ENCODE measurements at places on chromosomes 7 and 10.

- no peak for DNase-seq
Measured at GRCh38 chr7:25288556-25289307, 60.4 kb upstream of the NPVF start.

DNA sequence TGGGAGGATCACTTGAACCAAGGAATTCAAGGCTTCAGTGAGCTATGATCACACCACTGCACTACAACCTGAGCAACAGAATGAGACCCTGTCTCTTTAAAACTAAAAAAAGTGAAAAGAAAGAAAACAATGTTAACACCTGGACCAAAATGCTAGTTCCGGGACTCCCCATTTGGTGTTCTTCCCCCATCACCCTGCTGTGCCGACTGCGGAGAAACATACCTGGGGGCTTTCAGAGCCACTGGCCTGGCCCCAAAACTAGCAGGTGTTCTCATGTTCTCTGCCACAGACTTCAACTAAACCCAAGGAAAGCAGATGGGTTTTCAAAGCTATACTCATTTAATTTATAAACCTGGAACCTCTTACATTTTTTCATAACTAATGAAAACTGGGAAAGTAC is 250.9 kb downstream of the KIAA1217 start:
- no peak for DNase-seq

- DNase-seq = no peak
Measured at GRCh38 chr10:15795036-15795792, 65.1 kb downstream of the MINDY3 start.

GRCh38 chr7:46129831-46130230 is 208.8 kb upstream of the IGFBP3 start:
- DNase-seq = no peak

GRCh38 chr10:118629211-118629610 is 33.8 kb upstream of the PRLHR start:
- DNase-seq = no peak

DNA sequence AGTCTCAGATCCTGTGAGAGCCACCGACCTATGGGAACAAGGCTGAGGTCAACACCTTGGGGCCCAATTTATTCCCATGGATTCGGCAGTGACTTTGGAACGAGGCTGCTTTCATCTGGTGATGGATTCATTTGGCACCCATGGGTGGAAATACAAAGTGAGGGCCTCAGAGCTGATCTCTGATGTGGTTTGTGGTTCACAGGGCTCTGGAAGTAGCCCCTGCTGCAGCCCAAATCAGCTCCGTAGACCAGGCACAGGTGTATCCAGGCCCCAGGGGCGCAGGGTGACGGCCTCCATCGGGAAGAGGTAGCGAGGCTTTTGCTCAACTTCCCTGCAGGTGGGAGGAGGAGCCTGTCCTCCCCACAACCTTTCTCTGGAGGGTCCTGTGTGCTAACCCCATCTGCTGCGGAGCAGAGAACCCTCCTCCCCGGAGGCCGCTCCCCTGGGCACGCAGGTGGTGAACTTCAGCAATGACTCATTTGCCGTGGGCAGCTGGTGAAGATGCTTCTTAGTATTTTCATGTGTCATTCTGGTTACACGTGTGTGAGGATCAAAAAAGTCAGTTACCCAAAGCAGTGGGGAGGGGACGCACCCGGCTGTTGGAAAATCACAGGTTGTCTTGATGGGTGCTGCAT is 7.5 kb upstream of the JAKMIP3 start:
- DNase-seq = no peak

- DNase-seq = no peak
Measured at GRCh38 chr10:97101166-97101940, 84.4 kb downstream of the SLIT1 start.

DNA sequence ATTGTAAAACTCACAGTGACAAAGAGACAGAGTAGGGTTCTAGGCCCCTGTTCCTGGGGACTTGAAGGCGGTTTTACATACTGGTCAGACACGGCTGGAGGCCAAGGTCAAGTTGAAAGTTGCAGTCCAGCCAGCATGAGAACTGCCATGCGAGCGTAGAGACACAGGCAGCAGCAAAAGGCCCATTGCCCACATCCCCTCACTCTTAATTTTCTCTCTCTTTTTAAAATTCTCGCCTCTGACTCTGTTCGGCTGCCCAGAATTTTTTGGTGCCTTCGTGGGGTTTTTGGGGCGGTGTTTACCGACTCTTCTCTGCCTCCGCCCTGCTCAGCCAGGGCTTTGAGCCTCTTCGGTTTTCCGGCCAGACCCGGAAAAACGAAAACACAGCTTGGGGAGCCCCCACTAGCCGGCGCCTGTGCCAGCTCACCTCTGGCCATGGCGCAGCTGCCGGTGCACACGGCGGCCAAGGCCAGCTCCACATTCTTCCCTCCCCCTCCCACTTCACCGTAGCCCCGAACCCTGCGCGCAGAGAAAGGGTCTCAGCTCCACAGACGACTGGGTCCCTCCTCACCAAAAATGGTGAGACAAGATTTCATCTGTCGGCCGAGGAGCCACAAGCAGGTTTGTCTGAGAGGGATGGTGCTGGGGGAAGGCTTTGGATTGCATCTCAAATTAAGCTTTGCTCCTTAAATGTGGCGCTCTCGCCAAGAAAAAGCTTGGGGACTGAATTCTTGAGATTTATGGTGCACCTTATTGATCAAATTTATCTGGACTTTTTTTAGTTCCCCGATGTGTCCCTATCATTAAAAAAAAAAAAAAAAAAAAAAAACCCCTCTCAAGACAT is 2.3 kb upstream of the HOXA13 start:
- DNase-seq = no peak

- DNase-seq = no peak
Measured at GRCh38 chr7:32145911-32146310, 75.7 kb upstream of the PDE1C start.

- DNase-seq = no peak
Measured at GRCh38 chr10:6347391-6347951, 144.7 kb downstream of the PFKFB3 start.

- peak; percentile 0 for DNase-seq
Measured at GRCh38 chr10:69757553-69758309, 44.0 kb upstream of the COL13A1 start.

DNA sequence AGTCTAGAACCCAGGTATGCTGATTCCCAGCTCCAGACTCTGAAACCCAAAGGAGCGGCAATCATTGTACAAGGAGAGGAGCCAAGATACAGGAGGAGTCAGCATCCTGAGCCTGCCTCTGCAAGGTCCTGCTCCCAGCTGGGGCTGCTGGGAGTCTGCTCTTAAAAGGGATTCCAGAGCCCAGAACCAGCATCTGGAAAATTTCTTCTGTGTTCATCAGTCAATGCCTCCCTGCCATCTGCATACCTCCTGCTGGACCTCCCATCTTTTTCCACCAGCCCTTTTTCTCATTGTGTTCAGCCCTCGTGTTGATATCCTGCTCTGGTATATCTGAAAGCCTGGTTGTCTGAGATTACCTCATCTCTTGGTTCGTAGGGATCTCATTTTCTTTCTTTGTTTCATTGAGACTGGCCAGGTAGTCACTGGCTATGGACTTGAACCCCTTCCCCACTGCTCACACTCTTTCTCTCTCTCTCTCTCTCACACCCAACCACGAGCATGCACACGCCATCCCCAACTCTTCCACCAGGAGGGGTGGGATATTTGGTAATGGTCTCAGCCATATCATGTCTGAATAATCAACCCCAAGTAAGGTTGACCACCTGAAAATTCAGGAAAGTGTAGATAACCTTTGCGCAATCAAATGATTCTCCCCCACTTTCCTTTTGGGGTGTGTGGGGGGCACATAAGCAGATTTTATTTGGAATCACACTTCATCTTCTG is 608.8 kb downstream of the LRMDA start:
- DNase-seq = no peak

DNA sequence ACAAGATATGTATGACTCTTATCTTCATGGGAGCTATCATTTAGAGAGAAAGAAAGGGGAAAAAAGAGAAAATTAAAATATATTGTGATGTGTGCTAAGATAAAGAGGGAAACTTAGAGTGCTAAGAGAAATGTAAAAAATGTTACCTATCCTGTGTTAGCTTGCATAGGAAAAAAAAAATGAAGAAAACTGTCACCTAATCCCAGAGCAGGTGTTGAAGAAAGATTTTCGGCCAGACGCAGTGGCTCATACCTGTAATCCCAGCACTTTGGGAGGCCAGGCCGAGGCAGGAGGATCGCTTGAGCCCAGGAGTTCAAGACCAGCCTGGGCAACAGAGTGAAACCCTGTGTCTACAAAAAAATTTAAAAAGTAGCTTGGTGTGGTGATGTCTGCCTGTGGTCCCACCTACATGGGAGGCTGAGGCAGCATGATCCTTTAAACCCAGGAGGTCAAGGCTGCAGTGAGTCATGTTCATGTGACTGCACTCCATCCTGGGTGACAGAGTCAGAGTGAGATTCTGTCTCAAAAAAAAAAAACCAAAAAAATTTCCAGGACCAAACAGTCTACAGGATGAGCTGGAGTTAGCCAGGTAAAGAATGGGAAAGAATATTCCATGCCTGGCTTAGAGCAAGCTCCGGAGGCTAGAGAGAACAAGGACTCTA is 2.4 kb upstream of the MKLN1 start:
- DNase-seq = no peak

DNA sequence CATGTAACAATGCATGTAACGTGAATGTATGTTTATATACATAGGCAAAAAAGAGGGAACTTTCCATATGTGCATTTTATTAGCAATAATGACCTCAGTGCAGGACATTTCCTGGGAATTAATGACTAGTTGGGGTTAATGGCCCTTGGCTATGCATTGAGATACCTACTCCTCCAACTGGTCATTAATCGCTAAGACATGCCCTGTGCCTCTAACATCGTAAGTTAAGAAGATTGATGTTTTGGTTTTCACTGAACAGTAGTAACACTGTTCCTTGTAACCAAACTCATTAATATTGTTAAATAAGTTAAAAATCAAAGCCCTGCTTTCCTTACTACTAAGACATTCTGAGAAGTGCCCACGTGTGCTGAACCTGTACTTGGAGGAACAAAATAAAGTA is 61.7 kb downstream of the SEMA3D start:
- DNase-seq = no peak

- no peak for DNase-seq
Measured at GRCh38 chr10:119450606-119451299, 91.8 kb downstream of the RGS10 start.

DNA sequence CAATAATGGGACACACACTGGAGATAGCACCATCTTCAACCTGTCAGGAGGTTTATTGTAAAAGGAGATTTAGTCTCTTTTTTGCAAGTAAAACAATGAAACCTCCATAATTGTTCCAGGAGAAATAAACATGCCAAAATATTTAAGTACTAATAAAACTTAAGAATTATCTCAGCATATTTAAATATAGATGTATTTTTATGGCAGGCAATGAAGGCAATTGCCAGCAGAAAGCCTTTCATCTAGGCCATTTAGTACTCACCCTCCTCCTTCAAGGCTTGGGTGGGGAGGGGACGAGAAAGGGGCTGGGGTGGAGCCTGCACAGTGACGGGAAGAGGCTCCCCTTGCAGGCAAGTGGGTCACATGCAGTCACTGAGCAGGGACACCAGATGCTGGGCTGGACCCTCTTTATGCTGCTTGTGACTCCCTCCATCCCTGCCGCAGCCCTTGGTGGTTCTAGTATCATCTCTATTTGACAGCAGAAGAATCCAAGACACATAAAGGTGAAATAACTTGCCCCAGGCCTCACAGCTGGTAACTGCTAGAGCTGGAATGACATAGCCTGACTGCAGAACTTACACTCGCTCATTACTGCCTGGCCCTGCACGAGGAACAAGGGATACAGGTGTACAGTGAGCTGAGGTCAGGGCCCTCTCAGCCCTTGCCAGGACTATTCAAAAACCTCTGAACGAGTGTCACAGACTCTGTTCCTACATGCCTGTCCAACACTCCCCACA is 449.5 kb upstream of the ZMIZ1 start:
- DNase-seq = no peak

- DNase-seq = no peak
Measured at GRCh38 chr10:71727738-71728737, 8.5 kb upstream of the C10orf105 start.
